Fibroblast of upper back skin (primary cell): ENCODE measurements at places on chromosomes 5 and 9.

- DNase-seq, result no peak
These were observed 2.7 kb upstream of the RAPGEF6 start for GRCh38 chr5:131637694-131638093.

- peak; percentile 2 for DNase-seq
These were observed 8.8 kb downstream of the NAA35 start for GRCh38 chr9:85949586-85950335.

DNA sequence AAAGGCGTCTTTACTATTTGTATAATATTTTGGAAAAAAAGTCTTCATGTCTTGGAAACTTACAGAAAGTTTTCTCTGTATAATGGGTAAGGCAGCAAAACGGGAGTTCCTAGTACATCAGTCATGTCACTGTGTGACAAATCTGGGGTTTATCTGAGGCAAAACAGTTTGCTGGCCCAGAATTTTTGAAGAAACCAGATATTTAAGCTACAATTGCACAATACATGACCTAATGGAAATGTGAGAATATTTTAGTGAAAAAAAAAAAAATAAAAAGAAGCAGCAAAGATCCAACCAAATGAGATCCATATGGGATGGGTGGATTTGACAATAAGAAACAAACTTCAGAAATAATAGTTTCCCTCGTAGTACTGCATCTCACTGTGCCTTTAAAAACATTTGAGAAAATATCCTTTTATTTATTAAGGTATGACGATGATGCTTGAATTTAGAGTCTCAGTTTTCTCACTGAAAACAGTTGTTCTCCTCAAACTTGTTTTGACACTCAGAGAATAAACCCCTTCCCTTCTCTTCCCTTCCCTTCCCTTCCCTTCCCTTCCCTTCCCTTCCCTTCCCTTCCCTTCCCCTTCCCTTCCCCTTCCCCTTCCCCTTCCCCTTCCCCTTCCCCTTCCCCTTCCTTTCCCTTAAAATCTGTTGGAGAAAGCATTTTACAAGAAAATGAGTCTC lies 180.5 kb upstream of the TUT7 start:
- peak; percentile 91 for DNase-seq

DNA sequence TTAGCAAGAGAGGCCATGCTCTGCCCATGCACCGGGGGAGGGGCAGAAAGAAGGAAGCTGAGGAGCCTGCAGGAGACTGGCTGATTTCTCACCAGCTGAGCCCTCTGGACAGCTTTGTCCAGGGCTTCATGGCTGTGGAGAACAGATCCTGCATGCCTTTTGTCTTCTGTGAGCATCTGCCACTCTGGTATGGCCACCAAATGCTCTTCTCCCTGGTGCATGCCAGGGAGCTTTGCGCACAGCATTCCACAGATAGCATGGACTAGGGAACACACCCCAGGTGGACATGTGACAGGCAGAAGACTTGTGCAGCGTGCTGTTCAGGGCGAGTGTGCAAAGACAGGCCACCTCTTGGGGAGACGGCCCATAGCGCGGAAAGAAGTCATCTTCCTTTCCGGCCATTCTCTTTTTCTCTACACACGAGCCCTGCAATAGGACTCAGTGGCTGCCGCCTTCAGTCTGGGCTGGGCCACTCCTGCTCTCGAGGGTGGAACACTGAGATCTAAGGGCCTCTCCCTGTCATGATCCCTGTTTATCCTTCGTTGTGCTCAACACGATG lies 56.7 kb downstream of the GADD45G start:
- no peak for DNase-seq

DNA sequence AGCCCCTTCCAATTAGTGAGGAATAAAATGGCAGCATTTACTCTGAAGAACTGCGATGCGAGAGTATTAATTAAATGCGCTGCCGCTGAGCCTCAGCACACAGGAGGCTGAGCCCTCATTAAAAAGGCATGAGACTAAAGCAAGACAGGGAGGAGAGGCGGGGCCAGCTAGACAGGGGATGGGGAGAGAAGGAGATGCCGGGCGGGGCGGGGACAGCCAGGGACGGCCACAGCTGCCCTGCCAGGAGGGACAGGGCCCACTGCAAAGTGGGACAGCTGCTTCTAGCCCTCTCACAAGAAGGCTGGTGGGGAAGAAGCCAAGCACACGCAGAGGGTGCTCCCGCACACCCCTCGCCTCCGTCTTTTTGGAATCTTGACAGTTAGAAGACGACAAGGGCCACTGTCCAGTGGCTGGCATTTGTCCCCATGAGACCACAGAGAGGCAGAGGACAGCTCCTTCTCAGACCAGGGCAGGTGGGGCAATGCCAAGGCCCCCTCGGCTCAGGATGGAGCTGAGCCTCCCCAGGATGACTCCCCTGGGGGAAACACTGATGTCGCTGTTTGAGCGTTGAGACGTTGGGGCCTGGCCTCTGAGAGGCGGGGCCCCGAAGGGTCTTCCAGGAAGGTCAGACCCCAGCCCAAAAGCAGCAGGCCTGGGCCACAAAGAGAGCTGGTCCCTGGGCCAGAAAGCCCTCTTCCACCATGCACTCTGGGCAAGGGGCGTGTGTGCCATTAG lies 26.9 kb downstream of the ADAMTS2 start:
- DNase-seq, result no peak

GRCh38 chr5:23864786-23865185 lies 357.4 kb downstream of the PRDM9 start:
- DNase-seq, result no peak

DNA sequence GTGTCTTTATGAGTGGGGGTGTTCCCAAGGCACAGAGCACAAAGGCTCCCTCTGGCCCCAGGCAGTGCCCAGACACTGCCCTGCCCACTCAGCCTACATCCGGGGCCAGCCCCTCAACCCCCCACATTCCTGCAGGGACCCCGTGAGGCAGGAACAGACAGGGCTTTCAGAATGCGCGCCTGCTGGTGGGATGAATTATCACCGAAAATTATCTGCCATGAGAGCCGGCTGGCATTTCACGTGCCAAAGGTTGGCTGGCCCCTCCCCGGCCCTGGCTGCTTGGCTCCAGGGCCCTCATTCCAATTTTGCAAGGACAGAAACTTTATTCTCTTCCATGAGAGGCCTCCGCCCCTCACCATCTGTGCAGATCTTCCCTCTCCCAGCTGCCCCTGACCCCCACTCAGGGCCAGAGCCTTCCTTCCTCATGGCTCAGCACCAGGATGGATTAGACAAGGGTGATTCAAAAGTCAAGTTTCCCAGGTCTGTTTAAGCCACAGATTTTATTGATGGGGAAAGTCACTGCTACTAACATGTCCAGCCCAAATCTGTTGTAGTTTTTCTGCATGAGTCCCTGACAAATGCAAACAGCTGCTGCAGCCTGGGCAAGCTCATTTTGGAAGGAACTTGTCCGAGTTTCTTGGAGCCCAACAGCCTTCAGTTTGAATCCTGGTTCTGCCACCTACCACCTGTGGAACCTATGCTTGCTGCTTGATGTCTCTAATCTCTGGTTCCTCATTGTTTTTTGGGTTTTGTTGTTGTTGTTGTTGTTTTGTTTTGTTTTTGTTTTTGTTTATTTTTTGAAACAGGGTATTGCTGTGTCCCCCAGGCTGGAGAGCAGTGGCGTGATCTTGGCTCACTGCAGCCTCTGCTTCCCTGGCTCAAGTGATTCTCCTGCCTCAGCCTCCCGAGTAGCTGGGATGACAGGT lies 32.3 kb upstream of the WDR38 start:
- no peak for DNase-seq

- DNase-seq, result no peak
These were observed 647.7 kb upstream of the ITGA1 start for GRCh38 chr5:52139888-52140615.

GRCh38 chr5:873328-873727 lies 19.3 kb downstream of the BRD9 start:
- DNase-seq, result no peak

DNA sequence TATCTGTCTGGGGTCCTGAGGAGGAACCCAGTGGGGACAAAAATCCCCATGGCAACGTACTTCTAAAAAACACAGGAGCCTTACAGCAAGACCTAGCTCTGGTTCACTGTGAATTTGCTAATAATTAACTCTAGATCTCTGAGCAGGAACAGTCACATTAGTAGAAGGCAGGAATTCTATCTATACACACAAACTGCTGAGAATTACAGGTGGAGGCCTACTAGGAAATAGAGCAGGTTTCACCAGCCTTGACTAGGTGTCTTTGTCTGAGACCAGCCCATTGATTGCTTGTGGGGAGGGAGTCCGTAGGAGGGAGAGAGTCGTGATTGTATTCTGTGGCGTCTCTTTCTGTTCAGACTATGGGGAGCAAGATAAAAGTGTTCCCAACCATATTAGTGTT lies 44.8 kb downstream of the PRLR start:
- DNase-seq, result no peak

- DNase-seq, result no peak
These were observed 29.8 kb upstream of the PJA2 start for GRCh38 chr5:109439590-109439989.

DNA sequence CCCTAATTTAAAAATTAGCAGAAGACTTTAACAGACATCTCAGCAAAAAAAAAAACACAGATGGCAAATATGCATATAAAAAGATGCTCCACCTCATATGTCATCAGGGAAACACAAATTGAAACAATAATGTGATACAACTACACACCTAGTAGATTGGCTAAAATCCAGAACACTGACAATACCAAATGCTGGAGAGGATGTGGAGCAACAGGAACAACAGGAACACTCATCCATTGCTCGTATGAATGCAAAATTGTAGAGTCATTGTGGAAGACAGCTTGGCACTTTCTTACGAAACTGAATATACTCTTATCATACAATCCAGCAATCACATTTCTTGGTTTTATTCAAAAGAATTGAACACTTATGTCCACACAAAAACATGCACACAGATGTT lies 22.1 kb downstream of the MCIDAS start:
- DNase-seq, result no peak

- DNase-seq, result peak; percentile 91
These were observed 472.9 kb downstream of the PRELID2 start for GRCh38 chr5:145362266-145362665.

DNA sequence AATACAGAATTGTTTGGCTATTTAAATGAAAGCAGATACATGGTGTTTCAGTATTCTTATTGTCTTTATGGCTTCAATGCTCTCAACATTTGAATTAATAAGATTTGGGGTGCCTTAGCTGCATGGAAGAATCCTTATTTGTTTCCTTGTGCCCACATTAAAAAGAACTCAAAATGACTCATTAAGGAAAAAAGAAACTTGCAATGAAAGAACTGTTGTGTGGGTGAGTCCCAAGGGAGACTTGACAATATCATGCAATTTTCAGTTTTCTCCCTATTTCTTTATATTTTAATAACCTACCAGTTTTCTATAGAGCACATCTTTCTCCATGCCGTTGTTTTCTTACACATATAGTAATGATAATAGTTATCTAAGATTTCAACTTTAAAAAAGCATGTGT lies 404.0 kb downstream of the PDE4D start:
- DNase-seq, result no peak

DNA sequence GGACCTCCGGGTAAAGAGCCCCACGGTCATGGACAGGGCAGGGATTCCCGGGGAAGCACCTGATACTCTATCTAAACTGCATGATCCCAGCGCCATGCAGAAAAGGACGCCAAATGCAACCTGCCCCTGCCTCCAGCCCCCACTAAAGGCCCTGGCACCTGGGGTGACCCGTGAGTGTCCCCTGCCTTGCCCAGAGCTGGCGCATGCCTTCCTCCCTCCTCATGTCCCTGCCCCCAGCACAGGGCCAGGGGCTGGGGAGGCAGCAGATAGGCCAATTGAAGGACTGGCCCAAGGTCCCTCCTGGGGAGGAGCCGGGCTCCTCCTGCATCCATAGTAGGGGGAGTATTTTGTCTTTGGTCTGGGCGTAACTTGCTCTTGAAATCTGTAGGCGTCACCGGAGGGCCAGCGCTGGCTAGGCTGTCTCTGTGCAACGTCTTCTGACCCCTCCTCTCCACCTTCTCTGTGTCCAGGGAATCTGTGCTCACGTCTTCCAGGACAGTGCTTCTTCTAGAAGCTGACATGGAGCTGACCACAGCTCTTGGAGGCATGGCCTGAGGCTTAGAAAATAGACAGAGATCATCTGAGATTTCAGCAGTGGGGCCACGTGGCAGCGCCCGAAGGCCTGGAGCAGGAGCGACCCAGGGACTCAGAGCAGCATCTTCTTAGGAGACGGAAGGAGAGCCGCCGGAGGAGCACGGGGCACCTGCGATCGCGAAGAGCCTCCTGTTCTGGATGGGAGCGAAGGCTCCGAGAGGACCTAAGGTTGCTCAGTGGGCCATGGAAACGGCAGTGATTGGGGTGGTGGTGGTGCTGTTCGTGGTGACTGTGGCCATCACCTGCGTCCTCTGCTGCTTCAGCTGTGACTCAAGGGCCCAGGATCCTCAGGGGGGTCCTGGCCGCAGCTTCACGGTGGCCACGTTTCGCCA lies 660 bp downstream of the SPAAR start:
- no peak for DNase-seq

GRCh38 chr5:168295574-168296201 lies 4.2 kb downstream of the WWC1 start:
- DNase-seq, result peak; percentile 88

DNA sequence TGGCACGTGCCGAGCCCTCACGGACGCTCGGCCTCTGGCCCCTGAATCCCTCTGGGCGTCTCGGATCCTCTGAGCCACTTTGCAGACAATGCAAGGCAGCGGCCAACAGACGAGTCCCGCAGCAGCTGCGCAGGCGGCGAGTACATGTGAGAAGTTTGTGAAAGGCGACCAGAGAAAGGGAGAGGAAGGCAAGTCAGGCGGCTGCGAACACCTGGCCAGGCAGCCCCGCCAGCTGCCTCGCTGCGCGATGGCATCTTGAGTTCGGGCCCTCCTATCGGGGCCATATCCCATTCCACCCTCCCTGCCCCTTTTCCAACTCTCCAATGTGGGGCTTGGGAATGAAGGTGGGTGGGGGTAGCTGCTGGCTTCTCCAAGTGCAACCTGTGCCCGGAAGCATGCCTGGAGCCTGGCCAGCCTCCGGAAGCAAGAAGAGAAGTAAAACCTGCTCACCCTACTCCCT lies 4.5 kb upstream of the POU4F3 start:
- DNase-seq, result no peak

- no peak for DNase-seq
These were observed 58.9 kb upstream of the ANKH start for GRCh38 chr5:14930486-14930885.

DNA sequence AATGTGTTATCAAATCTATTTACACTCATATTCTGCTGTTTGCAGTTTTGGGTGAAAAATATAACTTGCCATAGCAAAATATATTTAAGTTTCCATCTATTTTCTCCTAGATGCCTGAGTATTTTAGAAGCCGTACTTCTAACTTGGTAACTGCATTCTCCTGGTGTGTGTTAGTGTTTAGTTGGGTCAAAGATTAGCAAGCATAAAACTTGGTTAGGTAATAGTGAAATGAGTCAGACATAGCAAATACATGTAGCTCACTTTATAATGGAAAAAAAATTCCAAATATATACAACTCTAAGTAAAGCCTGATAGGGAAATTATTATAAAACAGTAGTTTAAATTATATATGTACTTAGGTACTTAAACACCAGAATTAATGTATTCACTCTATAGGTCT lies 640.7 kb upstream of the ST8SIA4 start:
- DNase-seq, result peak; percentile 2
